ENCODE measurements at places on chromosomes 4 and X.

GRCh38 chr4:98602270-98602669 lies 56.1 kb downstream of the TSPAN5 start:
- DNase-seq = no peak

- no peak for DNase-seq
These were observed 413.7 kb downstream of the PPP3CA start for GRCh38 chr4:100933628-100934027.

- no peak for DNase-seq
These were observed 5.9 kb downstream of the THAP9 start for GRCh38 chr4:82906469-82906868.

DNA sequence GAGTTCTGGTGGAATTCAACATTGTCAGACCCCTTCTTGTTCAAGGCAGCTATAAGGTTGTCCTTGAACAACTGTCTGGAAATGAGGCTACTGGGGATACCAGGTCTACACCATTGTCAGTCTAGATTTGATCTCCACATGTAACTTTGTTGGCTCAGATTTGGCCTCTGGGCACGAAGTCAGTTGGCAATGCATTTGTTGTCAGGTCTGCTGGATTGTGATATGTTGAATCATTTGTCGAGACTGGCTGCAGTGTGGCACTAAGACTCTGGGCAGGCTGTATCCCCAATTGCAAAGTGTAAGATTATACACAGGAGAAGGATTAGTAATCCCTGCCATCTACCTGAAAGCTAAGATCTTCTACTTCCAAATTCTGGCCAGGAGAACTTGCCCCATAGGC lies 26.5 kb downstream of the ZNF81 start:
- no peak for DNase-seq

GRCh38 chr4:40550196-40550595 lies 79.5 kb downstream of the RBM47 start:
- DNase-seq = no peak

DNA sequence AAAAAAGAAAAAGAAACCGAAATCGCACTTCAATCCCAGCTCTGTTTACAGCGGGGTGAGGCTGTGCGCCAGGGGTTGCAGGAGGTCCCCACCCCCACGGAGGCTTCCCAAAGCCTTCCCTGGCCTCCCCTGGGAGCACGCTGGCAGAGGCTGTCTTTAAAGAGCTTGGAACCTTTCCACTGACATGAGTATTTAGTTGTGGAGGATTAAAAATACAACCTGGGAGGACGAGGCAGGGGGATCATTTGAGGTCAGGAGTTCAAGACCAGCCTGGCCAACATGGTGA lies 69.1 kb downstream of the PPP2R2C start:
- no peak for DNase-seq

GRCh38 chr4:119652998-119653397 lies 24.4 kb upstream of the PDE5A start:
- DNase-seq = no peak

DNA sequence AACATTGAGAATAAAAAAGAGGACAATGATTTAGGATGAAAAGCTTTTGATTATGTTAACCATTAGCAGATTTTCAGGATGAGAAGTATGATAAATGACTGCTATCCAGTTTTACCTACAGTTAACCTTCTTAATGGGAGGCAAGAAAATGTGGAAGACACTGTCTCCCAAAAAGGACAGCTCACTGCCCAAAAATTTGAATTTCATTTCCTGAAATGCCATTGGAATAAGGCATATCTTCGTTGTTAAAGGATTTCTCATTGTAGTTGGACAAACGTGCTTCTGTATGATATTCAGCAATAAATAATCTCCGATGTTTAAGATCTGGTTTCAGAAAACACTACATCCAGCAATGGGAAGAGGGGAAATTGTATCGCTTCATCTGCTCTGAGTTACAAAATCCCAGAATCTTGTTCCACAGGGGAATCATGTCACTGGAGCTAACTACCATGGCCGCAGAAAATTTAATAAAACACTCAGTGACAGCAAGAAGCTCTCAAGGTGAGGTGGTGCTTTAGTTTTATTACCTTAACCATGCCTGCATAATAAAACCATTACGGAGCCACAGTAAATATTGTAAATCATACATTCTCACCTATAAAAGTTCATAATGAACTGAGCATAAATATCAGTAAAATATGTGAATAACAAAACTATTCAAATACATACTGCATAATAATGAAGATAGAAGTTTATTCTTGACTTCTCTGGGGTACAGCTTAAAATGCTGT lies 552.3 kb downstream of the PCDH7 start:
- no peak for DNase-seq

GRCh38 chr4:173475751-173476150 lies 54.3 kb downstream of the HAND2 start:
- DNase-seq = no peak

- DNase-seq = no peak
These were observed 24.6 kb downstream of the GPAT3 start for GRCh38 chr4:83560523-83560922.

DNA sequence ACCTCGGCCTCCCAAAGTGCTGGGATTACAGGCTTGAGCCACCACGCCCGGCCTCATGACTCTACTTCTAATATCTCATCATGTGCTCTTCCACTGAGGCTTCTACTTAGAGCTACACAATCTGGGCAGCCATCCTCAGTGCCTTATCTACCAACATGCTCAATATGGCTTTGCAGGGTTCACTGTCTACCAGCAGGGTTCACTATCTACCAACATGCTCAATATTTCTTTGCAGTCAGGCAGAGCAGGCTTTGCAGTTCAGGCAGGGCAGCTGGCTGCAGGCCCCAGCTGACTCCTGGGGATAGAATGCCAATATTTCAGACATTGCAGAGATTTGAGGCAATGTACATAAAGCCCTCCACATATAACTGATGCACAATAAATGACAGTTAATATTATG lies 47.5 kb downstream of the PKD2 start:
- DNase-seq = peak; percentile 22
